Stimulated activated CD4-positive, alpha-beta T cell treated with anti-CD3 and anti-CD28 coated beads, Interleukin-12 subunit alpha, Interleukin-12 subunit beta, amount 100 ng/mL, for 48 hours (primary cell): ENCODE measurements at places on chromosomes 5 and 9.
A peak's percentile ranks its signal among the peaks of the same experiment; 100 is the strongest.

GRCh38 chr5:78341440-78341839, 19.0 kb upstream of the SCAMP1 start:
- DNase-seq: no peak

GRCh38 chr5:176410486-176411180, 5.7 kb downstream of the CLTB start:
- DNase-seq: no peak

- no peak for DNase-seq
These were observed 11.9 kb upstream of the COX7C start for GRCh38 chr5:86605881-86606280.

GRCh38 chr9:37554318-37554717, 21.9 kb downstream of the FBXO10 start:
- no peak for DNase-seq

DNA sequence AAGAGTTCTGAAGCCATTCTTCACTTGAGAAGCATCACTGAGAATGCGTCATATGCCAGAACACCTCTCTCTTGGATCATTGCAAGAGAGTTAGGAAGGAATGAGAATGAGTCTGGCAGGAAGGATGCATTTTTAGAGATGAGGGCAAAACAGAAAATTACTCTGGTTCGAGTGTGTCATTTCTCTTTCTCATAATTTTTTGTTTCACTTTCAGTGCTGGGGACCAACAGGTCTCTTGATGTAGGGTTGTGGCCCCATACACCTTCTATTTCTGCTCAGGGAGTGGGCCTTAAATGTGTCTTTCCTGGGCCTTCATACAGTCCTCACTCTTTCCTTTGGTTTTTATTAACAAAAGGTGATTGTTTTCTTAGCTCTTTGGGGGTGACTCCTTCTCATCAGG, 302.4 kb downstream of the NR3C1 start:
- no peak for DNase-seq

- no peak for DNase-seq
These were observed 365.0 kb upstream of the CDH9 start for GRCh38 chr5:27403243-27403882.

DNA sequence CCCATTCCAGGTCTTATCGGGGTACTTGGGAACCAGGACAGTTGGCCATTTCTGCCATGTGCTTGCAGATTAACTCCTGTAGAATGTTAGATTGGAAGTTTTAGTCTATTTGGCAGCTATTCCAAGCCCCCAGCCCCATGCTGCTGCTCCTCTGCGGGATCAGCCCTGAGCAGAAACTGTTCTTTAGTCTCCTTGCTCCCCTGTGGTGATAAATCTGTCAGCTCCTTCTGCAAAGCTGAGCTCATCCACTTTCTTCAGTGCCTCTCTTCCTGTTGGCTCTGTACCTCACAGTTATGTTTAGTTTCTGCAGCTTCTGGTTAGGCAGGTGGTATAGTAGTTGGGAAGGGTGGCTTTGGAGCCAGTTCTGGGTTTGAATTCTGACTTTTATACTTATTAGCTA, 170.4 kb downstream of the GRIA1 start:
- no peak for DNase-seq

GRCh38 chr9:85202596-85202995, 533.1 kb downstream of the NTRK2 start:
- no peak for DNase-seq

- DNase-seq: no peak
These were observed 511.3 kb upstream of the PAPPA start for GRCh38 chr9:115642285-115642684.

GRCh38 chr9:135330307-135330631, 149.3 kb upstream of the PPP1R26 start:
- no peak for DNase-seq

DNA sequence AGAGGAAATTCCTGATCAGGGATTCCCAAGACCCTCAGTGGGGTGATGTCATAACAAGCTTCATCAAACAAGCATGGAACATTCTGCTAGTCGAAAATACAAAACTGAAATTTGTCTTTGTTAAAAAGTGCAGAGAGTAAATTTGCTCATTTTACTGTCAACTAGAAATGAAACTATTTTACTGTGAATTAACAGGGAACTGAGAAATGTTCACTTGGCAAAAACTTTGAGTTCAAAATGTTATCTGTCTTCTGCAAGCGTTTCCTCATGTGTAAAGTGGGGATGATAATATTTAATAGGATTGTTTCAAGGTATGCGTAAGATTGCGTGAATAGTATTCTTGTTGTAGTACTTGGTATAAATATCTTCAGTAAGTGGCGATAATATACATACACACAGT, 45.4 kb downstream of the ALDH1A1 start:
- DNase-seq: no peak

DNA sequence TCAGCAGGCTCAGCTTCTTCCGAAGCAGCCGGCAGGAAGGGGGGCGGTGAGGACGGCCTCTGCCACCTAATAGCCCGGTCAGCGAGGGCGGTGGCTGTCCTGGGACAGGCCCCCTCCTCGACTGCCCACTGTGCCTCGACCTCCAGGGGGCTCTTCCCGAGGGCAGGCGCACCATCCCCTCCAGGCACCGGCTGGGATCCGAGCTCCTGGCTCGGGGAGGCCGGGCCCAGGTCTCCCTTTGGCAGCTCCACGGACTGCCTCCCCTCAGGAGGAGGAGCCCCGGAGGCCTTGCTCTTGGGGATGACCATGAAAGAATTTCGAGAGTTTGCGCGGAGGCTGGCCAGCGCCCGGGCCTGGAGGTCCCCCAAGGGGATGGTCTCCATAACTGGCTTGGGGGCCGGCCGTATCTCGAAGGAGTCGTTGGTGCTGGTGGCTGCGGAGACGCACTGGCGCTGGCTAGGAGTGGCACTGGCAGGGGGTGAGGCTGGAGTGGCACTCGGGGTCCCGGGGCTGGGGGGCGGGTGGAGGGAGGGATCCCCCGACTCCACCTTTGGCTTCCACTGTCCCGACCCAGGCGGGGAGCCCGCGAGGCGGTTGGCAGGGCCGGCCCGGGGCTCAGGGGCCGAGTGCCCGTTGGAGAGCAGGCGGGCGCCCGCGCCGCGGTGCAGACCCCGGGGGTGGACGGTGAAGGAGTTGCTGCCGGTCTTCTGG, 975 bp downstream of the TPRN start:
- DNase-seq: no peak

DNA sequence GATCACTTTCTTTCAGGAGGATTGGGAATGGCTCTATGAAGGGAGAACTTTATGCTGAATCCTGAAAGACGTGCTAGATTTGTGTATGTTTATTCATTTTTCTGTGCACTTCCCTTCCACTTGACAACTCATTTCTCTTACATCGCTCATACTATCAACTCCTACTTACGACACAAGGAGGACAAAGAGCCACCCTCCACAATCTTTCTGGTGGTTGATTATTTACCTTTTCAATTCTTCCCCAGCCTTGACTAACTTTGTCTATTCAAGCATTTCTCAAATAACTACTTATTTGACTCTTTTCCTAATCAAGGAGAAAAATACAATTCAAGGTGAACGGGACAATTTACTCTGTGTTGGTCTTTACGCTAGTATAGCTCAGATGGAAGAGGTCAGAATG, 622.1 kb downstream of the TLR4 start:
- no peak for DNase-seq

GRCh38 chr5:141878711-141879425, 658 bp upstream of the PCDH1 start:
- DNase-seq: peak; percentile 92

GRCh38 chr5:64487283-64487682, 18.5 kb upstream of the RGS7BP start:
- no peak for DNase-seq

DNA sequence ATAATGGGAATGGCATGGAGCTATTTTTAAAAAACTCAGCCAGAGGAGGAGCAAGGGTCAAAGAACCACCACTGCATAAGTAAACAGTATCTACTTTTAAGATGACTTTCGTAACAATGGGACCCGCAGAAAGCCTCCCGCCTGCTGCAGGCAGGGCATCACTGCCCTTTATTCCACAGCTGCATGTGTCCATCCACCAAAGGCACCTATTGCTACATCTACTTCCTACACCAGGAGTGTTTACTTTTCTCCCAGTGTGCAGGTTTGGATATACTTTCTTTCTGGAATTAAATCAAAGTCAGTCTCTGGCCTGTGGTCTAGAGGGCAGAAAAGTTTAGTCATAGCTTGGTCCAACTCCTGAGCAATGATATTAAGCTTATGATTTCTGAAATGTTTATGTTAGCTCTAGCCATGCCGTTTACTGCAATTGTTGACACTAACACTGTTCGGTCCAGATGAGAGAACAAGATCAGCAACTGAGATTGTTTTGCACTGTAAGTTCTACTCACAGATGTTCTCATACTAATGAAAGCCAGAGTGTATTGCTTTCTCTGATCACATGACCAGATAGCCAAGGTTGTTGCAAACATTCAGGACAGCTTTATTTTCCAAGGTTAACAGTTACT, 391.5 kb downstream of the FGF10 start:
- no peak for DNase-seq

- DNase-seq: no peak
These were observed 76.6 kb downstream of the F2RL2 start for GRCh38 chr5:76546497-76547102.

DNA sequence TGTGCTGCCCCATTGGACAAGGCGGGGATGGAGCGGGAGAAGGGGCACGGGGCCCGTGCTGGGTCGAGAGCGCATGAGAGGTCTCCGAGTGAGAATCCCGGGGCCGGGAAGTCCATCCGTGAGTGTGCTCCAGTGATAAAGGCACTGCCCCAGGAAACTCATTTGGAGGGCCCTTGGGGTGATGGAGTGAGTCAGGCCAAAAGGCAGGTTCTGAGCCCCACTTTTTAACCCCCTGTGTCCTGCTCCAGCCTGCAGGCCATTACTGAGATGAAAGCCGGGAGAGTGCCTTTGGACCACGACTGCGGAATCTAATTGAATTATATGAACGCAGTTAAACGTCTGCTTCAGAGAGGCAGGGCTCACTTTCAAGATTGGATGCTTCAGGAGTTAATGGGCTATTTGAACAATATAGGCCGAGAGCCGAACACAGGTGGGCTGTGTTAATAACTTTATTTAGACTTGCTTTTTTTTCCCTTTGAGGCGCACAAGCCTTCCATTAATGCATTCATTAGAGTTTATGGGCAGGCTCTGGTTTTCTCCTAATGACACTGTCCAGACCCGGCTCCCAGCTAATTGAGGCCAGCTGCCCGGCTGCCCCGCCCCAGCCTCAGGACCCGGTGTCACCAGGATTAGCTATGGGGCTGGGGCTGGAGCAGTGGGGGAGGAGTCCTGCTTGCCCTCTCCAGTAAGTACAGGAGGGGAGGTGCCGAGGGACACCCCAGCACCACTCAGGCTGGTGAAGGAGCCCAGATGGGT, 79.1 kb upstream of the LMX1B start:
- DNase-seq: no peak

GRCh38 chr5:43007246-43007910, 32.7 kb downstream of the ANXA2R start:
- DNase-seq: peak; percentile 65

- no peak for DNase-seq
These were observed 149.3 kb upstream of the CCNH start for GRCh38 chr5:87562068-87562467.

DNA sequence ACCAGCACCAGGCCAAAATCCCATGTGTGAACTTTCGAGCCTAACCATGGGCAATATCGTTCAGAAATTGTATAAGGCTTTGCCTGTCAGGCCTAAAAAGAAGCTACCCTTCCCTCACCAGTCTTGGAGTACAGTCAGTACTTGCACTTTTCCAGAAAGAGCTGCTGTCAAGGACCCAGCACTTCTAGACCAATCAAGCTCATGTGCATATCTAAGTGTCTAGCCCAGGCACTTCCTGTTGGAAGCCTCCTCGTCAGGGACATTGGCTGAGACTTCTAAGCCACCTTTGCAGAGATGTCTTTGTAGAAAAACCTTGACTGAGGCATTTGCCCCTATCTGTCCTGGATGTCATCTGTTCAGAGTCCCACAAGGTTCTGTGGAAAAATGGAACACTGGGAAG, 1930.5 kb downstream of the EFNA5 start:
- DNase-seq: no peak

DNA sequence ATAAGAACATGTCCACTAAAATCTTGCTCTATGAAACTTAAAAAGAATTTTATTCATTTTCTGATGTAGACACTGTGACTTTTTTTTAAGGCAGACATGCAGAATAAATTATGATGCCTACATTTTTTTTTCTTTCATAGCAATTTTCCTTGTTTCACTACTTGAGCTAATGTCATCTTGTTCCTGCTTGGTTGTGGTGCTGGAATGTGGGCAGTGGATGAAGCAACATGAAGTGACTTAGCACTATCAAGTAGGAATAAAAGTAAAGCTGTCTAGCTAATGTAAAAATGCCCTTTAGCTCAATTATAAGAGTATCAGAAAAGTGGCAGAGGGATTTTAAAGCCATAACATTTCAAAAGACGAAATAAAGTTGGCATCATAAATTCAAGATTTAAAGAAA, 191.0 kb downstream of the ADAMTS6 start:
- DNase-seq: no peak

- no peak for DNase-seq
These were observed 23.4 kb downstream of the EHMT1 start for GRCh38 chr9:137642118-137642601.

- no peak for DNase-seq
These were observed 787.7 kb upstream of the CDH6 start for GRCh38 chr5:30405821-30406220.

DNA sequence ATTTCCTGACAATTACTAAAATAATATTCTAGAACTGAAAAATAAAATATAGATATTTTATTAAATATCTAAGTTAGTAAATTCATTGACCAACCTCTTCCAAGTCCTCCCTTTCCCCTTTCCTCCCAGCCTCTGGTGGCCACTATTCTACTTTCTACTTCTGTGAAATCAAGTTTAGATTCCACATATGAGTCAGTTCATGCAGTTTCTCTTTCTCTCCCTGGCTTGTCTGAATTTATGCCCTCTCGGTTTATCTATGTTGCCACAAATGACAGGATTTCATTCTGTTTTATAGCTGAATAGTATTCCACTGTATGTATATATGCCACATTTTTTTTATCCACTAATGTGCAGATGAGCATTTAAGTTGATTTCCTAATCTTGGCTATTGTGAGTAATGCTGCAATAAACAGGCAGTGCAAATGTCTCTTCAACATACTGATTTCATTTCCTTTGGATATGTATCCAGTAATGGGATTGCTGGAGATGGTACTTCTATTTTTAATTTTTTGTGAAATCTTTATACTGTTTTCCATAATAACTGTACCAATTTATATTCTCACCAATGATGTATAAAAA, 52.3 kb downstream of the WDR36 start:
- no peak for DNase-seq

- DNase-seq: no peak
These were observed 420.6 kb upstream of the TYRP1 start for GRCh38 chr9:12272471-12273120.

GRCh38 chr9:81032030-81032572, 657.2 kb downstream of the TLE1 start:
- no peak for DNase-seq

GRCh38 chr5:15926586-15926985, 253.0 kb downstream of the MARCHF11 start:
- DNase-seq: no peak

- no peak for DNase-seq
These were observed 163.2 kb downstream of the LPAR1 start for GRCh38 chr9:110874963-110875674.
